ENCODE measurements at places on chromosomes 2 and 18.
A peak's percentile ranks its signal among the peaks of the same experiment; 100 is the strongest.

- DNase-seq = no peak
Observed at GRCh38 chr18:76564117-76564516, 69.1 kb upstream of the ZNF516 start.

DNA sequence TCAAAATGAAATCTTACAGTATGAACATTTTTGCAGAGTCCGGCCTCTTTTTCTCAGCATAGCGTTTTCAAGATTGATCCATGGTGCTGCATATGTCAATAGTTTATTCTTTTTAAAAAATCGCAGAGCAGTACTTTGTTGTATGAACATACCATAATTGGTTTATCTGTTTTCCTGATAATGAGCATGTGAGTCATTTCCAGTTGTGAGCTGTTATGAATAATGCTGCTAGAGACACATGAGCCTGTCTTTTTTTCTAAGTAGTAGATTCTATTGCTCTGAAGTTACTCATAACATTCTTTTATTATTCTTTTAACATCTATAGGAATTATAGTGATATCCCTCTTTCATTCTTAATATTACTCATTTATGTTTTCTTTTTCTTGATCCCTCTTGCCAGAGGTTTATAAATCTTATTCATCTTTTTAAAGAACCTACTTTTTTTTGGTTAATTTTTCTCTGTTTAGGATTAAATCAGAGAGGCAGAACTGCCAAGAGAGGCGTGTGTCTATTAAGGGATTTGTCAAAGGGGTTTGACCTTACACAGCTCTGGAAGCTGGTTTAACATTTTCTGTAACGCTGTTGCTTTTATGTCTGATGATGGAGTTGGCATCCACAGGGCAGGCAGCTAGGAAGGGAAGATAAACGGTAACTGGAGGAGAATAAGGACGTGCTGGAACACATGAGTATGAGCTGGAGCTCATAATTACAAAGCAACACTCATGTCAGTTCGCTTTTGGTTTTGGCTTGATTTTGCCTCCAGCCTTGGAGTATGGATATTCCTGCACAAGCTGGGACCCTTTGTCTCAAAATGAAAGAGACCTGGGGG, 47.4 kb downstream of the MGAT5 start:
- no peak for DNase-seq

DNA sequence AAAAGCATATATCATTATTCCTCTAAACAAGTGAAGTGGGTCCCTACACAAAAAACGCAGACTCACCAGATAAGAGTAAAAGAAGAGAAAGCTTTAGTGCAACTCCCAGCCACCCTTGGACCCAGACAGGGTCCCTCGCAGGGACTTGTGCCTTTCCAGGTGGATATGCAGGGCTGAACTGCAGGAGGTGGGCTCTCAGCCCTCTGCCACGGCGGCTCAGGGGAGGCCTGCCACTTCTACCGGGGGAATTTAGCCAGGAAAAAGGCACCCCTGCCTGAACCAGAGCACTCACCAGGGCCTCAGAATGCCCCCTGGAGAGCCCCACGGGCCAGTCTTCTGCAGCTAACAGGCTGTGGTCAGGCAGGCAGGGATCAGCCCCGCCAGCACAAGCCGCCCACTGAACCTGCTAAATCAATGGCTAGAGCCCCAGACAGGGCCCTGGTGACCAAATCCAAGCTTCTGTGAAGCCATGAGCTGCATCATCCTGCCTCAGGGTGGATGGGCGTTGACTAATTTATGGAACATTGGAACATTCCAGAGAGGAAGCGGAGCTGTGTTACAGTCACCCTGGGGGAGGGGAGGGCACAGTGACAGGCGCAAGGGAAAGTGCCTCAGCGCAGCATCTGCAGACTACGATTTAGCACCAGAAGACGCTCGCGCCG, 209.3 kb downstream of the EIPR1 start:
- no peak for DNase-seq

GRCh38 chr2:221125691-221126090, 446.4 kb downstream of the EPHA4 start:
- no peak for DNase-seq

DNA sequence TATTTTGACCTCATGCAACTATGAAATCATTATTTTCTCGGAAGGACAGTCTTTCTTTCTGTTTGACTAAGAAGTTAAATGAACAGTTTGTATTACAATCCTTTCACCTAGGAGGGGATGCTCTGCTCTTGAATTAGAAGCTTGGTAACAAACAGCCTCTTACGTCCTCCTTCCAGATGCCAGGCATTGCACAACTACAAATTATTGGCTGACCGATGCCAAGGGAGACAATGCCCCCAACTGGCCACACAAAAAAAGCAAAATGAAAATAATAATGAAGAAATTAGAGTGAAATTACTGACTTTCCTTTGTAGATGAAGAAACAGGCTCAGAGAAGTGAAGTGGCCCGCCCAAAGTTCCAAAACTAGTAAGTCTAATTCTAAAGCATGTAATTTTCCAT, 177.9 kb downstream of the CYRIA start:
- no peak for DNase-seq

DNA sequence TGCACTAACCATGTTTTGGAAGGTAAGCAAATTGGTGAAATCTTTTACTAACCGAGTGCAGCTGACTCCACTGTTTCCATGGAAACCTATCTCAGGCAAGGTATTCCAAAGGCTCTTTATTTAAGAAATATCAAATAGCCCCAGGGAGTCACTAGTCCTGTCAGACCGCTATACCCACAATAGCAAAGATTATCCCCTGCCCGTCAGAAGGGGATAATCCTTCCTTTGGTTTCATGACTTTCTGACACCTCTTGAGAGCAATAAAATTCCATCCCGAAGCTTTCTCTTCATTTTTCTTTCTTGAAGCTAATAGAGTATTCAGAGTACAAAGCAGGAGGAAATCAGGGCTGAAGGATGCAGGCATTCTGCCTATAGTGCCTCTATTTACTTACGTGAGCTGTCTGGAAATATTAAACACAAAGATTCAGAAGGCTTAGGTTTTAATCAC, 34.7 kb upstream of the MAP2 start:
- DNase-seq = no peak

DNA sequence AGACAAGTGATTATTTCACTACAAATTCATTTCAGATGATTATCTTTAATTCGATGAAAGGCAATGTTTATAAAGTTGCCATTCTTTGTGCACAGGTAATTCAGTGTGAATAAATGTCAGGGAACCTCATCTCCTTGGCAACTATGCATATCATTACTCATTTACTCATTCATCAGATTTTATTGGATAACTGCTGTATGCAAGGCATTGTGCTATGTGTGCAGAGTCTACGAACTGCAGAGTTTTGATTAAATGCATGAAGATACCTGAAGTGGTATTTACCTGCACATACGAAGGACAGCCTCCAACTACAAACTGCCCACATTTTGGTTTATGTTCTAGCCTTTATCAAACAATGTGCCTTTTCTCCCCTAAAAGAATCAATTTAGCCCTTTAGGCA, 3.5 kb downstream of the RND3 start:
- no peak for DNase-seq

- peak; percentile 25 for DNase-seq
Observed at GRCh38 chr18:26547646-26548414, 523 bp downstream of the KCTD1 start.

Measured in activated T-cell treated with anti-CD3 and anti-CD28 coated beads for 4 hours (primary cell).